ENCODE measurements at places on chromosomes 7 and 10.

DNA sequence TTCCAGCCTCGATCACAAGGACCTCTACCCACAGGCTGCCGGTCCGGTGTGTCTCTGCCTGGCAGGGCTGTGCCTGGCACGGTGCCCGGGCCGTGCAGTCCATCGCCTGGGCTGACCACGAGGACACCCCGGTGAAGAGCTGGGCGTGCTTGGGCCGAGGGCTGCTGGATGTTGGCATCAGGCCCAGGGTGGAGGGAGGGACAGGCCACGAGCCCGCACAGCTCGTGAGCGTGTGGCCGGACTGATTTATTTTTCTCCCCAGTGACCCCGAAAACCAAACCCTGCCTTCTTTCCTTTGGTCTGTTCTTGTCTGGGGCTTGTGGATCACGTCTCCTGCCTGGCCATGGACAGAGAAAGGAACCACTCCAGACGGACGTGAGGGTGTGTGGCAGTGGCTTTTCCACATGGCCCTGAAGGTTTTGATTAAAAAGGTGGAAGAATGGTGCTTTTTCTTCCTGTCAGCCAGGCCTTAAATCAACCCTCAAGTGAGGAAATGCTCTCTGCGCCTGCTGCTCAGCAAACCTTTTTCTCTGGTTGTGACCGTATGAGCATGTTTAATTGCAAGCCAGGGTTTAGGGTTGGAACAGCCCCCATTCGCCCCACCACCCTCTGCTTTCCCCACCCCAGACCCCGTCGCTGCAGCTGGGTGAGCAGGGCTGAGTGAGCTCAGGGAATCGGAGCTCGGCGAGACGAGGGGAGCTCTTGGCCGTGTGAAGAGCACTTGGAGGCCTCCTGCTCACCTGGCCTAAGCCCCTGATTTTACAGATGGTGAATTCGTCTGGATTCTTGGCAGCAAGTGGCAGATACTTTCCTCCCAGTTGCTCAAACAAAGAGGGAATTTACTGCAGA, 130.1 kb downstream of the RGS10 start:
- DNase-seq, result no peak

DNA sequence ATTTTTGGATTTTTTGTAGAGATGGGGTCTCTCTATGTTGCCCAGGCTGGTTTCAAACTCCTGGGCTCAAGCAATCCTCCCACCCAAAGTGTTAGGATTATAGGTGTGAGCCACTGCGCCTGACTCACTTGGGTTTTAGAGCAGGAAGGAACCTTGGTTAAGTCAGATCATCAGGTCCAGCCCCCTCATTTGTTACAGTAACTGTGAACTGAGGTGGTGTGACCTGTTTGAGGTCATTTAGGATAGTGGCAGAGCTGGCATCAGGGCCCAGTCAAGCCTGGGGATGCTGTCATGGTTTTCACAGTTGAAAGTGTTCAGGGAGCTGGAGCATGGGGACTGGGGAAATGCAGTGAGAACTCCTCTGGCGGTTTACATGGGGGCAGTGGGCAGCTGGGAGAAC, 159.6 kb downstream of the TAX1BP1 start:
- DNase-seq, result no peak

DNA sequence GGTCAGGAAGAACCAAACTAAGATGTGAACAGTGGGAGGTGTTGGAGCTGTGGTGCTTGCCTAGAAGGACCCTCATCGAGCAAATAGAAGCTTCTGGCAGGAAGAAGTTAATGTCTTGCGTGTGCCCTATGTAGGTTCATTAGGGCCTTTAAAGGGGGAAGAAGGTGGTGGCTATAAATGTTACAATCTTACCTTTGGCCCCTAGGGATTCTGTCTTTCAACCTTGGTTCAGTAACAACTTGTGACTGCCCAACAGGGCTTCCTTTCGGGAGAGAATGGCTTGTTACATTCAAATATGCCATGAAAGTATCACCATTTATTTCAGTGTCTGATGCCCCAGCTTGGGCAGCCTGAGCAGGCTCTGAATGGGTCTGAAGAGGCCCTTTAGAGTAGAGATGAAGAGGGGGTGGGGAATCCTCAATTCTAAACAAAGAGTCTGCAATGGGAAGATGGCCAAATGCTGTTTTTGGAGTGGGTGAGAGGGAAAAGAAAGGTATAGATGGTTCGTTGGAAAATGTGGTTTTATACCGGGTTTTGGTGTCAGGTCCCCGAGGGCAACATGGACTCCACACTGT, 108.0 kb downstream of the TCF7L2 start:
- no peak for DNase-seq

DNA sequence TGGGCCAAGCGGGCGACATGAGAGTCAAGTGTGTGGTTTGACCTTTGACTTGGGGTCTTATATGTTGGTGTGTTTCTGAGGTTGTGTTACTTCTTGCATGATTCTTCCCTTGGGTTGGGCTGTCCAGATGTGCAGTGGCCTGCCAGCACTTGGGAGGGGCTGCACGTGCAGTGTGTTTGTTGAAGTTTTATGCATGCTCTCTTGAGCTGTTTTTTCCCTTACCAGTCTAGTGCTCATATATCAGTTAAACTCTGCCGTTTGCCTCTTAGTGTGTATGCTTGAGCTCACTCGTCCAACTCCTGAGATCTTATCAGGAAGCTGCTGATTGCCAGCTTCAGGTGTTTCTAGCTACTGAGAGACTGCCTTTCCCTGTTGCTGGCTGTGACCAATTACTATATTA, 23.1 kb downstream of the SP4 start:
- no peak for DNase-seq

DNA sequence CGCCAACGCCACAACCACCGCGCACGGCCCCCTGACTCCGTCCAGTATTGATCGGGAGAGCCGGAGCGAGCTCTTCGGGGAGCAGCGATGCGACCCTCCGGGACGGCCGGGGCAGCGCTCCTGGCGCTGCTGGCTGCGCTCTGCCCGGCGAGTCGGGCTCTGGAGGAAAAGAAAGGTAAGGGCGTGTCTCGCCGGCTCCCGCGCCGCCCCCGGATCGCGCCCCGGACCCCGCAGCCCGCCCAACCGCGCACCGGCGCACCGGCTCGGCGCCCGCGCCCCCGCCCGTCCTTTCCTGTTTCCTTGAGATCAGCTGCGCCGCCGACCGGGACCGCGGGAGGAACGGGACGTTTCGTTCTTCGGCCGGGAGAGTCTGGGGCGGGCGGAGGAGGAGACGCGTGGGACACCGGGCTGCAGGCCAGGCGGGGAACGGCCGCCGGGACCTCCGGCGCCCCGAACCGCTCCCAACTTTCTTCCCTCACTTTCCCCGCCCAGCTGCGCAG, 424 bp downstream of the EGFR start:
- peak; percentile 12 for DNase-seq

GRCh38 chr7:74572301-74572979, 85.1 kb upstream of the GTF2I start:
- DNase-seq, result no peak

DNA sequence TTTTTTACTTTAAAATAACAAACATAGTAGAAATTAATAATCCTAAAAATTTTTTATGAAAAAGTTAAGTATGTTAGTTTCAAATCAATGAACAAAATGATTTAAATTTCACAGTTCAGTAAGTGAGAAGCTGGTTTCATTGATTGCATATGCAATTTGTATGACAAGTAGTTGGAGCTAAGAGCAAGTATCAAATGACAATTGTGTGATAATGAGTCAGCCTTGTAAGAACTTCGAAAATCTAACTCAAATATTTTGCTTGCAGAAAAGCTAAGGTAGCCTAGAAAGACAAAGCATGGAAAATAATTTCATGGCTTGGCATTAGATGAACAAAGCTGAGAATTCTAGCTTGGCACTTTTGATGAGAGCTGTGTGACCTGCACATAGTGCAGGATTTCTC, 111.5 kb downstream of the HDAC9 start:
- no peak for DNase-seq

DNA sequence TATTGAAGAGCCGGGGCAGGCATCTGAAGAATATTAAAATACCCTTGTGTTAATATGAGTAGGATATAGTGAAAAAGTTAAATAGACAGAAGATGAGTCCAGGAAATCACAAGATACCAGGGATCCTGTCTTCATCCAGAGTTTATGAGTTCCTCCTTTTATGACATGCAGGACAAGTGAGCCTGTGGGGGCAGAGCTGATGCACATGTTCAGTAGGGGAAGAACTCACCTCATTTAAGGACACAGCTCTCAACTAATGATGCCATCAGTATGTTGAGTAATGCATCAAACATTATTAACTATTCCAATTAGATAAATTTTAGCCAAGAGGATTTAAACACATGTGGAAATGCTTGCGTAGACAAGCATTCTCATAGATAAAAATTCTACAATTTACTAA, 435.8 kb upstream of the AKR1E2 start:
- no peak for DNase-seq

DNA sequence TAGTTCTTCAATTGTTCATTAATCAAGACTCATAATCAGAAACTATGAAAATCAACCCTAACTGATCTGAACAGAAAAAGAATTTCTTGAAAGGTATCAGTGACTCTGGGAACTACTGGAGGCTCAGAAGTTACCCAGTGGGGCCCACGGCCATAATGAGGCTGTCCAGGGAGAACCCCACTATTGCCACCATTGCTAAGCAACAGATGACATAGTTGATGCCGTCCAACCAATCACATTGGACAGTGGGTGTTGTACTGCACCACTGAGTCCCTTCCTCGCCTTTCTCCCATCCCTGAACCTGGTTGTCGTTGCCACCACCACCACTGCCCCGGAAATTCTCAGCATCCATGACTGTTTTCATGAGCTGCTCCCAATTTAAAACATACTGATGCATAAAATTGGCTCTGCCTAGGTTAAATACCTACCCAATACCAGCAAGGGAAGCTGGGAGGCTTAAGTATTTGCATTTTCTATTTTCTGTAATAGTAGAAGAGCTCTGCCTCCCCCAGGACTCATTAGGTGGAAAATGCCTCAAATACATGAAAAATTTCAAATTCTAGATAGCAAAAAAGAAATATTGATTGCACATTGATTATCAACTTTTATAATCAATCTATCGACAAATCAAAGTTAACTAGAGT, 26.7 kb upstream of the USP6NL start:
- no peak for DNase-seq

- no peak for DNase-seq
These were observed 8.1 kb downstream of the DDC start for GRCh38 chr7:50557099-50557498.

GRCh38 chr10:104256335-104256961, 1.8 kb downstream of the GSTO1 start:
- DNase-seq, result no peak

DNA sequence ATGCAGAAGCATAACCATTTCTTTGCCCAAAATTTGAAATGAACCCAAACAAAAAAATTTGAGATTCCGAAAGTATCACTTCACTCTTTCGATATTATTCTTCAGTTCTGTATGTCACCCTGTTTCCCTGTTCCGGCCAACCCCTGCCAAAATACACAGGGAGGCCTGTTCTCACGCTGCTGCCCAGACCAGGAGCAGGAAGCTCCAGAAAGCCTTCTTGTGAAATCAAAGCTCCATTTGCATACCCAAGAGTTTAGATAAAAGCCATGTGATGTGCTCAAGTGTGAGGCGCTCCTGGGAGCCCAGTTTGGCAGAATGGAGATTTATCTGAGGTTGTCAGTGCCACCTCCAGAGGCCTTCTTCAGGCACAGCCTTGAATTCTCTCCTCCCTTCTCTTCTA, 236.2 kb downstream of the FGFR2 start:
- no peak for DNase-seq

- no peak for DNase-seq
These were observed 303.3 kb downstream of the IPMK start for GRCh38 chr10:57964351-57964750.

DNA sequence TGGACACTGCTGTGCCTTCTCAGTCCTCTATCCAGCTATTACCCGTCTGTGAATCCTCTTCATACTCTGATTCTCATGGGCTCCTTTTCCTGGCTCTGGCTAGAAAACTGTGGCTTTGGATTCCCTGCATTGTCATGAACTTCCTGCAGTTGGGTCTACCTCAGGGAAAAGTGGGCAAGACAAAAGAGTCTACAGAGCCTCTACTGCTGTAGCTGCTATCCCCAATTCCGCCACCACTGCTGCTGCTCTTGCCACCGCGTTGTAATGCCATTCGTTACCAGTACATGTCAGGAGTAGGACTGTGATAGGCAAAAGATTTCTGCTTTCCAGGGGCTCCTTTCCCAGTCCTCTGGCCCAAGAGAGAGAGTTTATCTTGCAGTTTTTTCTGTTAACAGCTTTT, 23.9 kb upstream of the PPP1R17 start:
- DNase-seq, result no peak

GRCh38 chr7:105799677-105800076, 76.7 kb downstream of the ATXN7L1 start:
- DNase-seq, result no peak

DNA sequence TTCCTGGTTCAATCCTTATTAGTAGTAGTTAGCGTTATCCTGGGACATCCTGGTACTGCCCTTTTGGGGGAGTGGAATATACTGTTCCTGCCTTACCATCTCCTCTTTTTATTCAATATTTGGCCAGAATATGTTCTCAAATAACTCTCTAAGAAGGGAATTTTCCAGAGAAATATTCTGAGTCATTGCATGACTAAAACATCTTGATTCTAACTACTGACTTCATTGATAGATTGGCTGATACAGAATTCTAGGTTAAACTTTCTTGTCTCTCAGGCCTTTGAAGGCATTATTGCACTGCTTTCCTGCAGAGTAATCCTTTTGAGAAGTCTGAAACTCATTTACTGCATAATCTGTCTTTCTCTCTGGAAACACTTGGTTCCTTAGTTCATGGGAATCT, 275.5 kb upstream of the DGKB start:
- no peak for DNase-seq

GRCh38 chr7:39465055-39465929, 100.9 kb upstream of the YAE1 start:
- peak; percentile 46 for DNase-seq

GRCh38 chr10:73366381-73367298, 8.0 kb upstream of the CFAP70 start:
- DNase-seq, result no peak

DNA sequence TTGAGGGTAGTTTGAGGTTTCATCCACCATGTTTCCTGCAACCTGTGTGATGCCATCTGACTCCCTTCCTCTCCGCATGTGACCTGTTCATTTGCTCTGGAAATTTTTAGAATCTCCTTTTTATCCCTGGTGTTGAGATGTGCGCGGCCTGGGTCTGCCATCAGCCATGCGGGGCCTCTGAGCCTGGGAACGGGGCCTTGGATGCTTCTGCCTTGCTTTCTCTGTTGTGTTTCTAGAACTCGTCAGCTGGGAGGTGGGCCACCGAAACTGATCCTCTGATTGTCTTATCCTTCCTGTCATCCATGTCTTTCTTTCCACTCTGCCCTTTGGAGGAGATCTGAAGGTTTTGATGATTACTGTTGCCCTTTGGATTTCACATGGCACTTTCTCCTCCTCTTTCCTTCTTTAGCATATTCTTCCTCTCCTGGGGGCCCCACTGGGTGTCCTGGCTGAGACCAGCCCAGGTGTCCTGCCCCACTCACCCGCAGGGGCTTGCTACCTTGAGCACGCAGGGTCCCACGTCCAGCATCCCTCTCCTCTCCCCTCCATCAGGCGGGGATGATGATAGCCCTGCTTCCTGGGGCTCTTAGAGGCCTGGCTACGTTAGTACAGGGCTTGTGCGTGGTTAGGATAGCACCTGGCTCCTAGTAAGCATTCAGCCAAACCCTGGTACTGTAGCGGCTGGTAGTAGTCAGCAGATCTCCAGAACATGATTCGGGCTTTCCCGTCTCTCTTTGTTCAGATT, 29.9 kb downstream of the PPP2R2D start:
- no peak for DNase-seq

Data from NCI-H146 (cell line).